RKO (cell line): ENCODE measurements at places on chromosomes 16 and 17.

GRCh38 chr16:19114359-19115147 lies 789 bp downstream of the ITPRIPL2 start:
- DNase-seq = peak; percentile 75

DNA sequence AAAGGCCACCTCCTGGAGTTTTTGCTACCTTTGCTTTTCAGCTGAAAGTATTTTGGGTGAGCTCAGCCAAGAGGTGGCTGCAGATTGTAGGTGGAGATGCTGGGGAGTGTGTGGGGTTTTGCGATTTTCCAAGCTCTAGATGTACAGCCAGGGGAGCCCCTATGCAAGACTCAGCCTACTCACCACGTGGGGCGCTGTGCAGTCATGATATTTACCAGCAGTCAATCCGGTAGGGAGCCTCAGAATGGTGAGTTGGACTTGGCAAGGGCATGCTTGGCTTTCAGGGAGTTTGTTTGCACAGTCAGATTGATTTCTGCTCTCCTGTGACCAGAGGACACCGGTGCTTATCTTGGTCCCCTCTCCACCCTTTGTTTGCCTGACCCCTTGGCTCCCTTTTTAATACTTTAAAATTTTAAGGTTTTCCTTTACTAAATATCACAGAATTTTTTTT lies 175.3 kb downstream of the UTP18 start:
- peak; percentile 78 for DNase-seq

DNA sequence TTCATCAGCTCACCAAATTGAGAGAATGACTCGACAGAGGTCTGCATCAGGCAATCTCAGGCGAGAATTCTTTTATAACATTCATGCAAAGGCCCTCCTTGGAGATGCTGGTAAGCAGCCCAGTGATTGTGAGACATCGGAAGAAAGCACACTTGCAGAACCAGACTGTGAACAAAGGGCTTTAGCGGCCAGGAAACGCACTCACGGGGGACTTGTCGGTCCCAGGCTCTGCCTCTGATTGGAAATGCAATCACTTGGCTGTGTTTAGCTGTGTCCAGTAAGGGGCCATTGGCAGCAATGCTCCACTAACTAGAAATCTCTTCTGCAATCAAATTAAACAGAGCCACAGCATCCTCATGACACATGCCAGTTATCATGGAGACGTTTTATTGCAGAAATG lies 226.7 kb upstream of the CDH13 start:
- DNase-seq = no peak

- no peak for DNase-seq
These were observed 1164.7 kb upstream of the CDH8 start for GRCh38 chr16:63200940-63201339.

DNA sequence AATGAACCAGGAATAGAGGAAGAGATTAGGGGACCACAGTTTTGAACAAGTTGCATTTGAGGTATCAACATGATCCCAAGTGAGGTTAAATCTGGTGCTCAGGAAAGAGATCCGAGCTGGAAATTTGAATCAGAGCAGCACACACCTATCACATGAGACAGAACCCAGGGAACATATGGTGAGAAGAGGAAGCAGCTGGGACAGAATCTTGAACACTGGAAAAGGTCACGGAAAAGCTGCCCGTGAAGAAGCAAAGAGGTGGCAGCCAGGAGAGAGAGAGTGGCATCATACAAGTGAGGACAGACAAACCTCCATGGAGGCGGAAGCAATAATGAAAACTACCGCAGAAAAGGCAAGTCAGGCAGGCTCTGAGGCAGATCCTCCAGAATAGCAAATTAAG lies 36.1 kb downstream of the USP31 start:
- no peak for DNase-seq

DNA sequence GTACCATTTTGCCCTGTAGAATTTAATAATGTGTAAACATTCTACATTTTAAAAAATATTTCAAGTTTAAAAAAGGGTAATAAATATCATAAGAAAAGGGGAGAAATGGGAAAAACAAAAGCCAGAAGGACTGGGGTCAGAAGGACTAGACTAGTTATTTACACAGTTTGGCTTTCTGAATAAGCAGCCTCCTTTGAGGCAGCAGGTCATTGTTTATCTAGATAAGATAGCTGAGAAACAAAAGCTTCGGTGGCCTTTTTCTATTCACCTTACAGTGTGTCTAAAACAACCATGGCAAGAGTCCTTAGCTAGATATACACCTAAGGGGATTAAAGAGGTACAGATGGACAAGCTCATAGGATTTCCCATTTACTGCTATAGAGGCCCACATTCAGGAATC lies 396.5 kb upstream of the PMFBP1 start:
- DNase-seq = no peak

DNA sequence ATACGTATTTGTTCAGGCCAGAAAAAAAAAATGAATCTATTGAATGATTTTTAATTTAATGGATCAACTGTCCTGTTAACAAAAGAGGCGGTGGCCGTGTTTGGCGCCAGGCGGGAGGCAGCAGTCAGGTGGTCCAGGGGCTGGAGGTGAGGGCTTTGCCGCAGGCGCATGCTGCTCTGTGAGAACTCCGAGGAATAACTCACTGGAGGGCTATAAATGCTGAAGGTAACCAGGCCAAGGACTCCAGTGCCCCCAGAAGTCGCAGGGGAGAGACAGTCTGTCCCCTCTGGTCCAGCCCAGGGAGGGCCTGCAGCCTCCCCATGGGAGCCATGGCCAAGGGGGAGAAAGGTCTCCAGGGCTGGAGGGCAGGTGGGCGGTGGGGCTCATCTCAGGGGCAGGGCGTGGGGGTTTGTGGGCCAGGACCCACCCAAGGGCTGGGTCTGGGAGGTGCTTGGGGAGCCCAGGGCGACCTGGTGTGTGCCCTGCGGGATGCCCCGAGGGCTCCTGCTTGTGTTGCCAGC lies 7.1 kb upstream of the BAHCC1 start:
- DNase-seq = no peak

DNA sequence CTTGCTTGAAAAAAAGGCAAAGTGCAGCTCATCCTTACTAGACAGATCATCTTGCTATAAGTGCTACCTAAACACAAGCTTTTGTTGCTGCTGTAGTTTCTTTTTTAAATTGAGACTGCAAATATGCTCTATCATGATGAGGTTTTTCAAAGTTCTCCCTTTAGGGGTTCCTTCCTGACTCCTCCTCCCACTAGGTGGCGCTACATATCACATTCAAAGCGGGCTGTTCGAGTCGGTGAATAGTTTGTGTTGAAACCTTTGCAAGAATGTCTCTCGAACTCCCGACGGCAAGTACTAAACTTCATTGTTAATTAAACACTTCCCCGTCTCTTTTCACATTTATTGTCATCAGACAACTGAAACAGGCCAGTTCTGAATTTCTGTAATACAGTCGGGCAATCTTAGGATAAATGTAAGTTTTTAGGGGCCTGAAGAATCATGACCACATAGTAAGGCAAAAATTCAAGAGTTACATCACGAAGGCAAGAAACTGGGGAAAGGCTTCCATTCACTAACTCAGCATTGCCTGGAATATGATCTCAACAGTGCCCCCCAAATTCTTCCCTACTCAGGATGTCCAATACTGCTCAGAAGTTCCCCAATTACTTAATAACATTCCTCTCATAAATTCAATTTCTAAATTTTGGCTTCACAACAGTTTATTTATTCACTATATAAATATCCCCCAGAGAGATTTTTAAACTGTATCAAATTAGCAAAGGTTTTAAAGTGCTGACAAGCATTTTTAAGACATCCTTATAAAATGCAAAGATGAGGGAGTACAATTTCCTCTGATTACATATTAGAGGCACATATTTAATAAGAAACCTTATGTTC lies 6.7 kb downstream of the HS3ST3A1 start:
- peak; percentile 80 for DNase-seq

GRCh38 chr17:39240631-39241030 lies 14.9 kb upstream of the STAC2 start:
- no peak for DNase-seq

- DNase-seq = no peak
These were observed 10.4 kb upstream of the FAM20A start for GRCh38 chr17:68611353-68612208.

DNA sequence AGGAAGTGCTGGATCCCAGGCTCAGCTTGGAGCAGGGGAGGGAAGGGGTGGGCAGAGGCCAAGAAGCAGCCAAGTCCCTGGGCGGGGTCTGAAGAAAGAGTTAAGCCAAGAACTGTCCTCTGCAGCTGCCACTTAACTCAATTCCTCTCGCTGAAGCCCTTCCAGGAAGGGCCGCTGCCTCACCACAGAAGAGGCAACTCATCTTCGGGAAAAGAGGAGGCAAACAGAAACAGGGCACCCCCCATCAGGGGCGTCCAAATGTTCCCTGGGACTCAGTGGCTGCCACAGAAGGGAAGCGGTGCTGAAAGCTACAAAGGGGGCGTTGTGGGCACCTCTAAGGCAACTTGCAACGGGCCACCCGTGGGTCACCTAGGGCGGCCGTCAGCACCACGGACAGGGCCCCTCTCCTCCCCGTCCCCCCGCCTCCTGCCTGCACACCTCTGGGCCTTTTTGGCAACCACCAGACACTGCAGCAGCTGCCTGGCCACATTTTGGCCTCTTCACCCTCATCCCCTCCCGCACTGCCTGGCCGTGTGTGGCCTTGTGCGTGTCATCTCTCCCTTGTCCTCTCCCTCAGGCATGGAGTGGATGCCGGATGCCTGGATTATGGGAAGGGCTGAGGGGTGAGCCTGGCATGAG lies 2.5 kb downstream of the TLCD3B start:
- DNase-seq = peak; percentile 36

GRCh38 chr17:71976011-71976649 lies 144.7 kb upstream of the SOX9 start:
- no peak for DNase-seq
